ENCODE measurements at places on chromosomes 2 and 18.
A peak's percentile ranks its signal among the peaks of the same experiment; 100 is the strongest.

DNA sequence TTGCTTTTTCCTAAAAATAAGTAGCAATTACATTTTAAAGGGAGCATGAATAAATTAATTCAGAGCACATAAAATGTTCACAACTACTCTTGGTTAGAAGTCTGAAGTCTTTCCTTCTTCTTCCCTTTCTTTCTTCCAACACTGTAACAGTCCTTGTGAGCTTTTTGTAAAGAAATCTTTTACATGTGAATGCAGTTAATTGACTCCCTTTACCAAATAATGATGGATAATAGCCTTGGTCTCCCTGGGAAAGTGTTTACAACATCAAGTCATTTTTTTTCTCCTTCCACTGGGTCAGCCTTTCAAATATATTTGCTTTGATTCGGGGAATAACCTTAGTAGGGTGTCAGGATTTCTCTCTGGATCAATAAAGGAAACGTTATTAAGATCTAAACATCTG lies 39.1 kb downstream of the CALCRL start:
- no peak for DNase-seq

DNA sequence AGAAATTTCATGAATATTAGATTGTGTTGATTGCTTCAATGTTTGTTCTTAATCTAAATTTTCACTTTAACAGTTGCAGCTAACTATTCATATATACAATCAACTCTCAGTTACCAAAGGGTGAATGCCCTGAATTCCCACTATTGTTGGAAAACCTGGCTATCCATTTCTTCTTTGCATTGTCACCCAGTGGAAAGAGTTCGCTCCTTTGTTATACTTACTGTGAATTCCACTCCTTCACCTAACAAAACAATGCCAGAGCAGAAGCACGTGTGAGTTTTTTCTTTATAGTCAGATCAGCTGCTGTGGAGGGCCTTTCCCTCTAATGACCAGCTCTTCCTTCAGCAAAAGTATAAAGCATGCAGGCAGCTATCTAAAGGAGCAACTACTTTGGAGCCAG lies 409.2 kb upstream of the NRP2 start:
- no peak for DNase-seq

DNA sequence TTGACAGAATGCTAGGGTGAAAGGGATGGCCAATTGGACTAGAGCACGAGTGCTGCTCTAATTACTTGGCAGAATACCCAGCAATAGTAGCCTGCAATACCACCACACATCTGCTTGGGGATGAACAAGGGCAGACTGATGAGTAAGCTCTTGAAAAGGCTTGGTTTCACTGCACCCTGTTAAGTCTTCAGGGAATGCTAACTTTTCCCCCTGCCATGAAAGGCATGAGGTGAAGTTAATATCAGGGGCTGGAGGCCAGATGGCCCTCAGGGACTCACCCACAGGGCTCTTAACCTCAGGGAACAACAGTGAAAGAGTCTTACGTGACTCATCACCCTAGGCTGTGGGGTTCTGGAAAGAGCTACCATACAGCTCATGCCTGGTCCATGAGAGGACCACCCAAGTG lies 51.7 kb upstream of the MYL1 start:
- DNase-seq = no peak

GRCh38 chr18:59208602-59209125 lies 11.3 kb upstream of the GRP start:
- DNase-seq = no peak

DNA sequence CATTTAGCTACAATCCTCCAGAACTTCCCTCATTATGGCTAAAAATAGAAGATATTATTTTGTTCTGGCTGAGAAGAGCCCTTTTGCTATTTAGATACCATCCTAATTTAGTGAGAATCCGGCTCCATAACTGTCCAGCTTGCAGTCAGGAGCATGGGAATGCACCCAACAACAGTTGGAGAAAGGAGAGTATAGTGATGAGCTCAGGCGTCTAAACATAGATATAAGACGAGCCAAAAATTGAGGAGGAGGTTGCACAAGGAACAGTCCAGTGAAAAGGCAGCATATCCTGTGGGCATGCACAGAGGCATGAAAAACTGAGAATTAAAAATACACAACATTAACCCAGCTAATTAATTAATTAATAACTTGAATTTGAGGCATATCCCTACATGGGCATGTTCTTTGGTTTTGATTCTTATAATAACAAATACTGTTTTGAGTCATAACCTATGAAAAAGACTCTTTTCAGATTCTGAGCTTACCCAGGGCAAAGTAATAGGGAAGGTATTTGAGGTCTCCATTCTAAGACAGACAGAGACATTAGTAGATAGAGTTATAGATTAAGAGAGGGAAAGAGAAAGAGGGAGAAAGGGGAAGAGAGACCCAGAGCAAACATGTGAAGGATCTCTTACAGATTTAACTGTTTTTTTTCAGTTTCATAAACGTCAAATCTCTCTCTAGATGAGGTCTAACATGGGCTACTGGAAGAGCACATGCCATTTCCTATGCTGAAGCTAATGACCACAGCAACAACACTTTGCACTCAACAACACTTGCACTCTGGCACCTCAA lies 311.2 kb downstream of the OSR1 start:
- DNase-seq = no peak

DNA sequence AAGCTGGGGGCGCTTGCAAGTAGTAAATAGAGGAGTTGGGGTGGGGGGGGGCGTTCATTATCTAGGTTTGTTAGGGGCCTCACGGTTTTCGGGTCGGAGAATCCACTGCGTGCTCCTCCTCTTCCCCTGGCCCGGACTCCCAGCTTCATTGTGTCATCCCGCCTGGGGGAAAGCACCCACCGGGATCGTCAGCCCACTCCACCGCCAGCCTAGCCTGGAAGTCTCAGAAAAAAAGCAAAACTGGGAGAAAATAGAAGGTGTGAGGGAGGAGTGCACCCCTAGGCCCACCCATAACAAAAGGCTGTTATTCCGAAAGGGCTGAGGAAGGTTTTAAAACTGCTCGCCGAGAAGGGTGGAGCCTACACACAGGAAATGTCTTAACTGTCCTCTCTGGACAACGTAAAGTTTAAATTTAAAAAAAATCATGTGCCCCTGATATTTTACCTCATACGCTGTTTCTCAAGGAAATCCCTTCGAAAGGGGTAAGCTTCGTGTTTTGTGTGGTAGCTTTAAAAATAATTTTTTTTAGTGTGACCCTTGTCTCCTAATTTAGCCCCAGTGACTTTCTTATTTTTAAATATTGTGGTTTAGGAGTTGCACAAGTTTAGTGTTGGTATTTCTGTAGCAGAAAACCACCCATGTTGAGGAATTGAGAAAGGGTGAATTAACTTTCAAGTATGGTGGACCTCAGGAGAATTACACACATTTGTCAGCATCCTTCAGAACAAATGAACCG lies 104.2 kb downstream of the SPTBN1 start:
- peak; percentile 60 for DNase-seq

DNA sequence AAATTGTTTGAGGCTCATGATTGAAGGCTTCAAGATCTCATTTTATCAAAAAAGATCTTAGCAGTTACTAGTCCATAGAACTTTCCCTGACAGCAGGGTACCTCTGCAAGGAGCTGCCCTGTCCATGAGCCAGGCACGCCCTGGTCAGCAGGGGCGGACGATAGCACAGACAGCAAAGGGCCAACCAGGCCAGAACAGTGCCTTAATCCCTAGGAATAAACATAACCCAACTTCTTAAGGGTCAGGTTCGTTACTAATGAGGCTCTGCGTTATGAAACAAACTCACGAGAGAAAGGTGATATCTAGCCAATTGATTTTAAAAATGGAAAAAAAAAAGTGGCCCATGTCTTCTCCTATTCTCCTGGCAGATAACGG lies 59.2 kb downstream of the BCL2 start:
- DNase-seq = no peak

- DNase-seq = no peak
Measured at GRCh38 chr2:12110074-12110473, 363.6 kb downstream of the LPIN1 start.
